ENCODE measurements at places on chromosomes 4 and X. TPM values are rescaled to one million over a fixed set of nuclear protein-coding genes. Genes with fewer than 3 reads are reported as not detected.

PNMA6F gene
- total RNA-seq: not detected

FRYL gene
- 79.8 TPM for total RNA-seq

CLNK gene
- not detected for total RNA-seq

ADAD1 gene
- total RNA-seq: not detected

EDA2R gene
- total RNA-seq: 1.9 TPM

CT83 gene
- total RNA-seq: not detected

DKC1 gene
- 63.7 TPM for total RNA-seq

ADH4 gene
- total RNA-seq: not detected

MAOB gene
- not detected for total RNA-seq

RPS6KA6 gene
- total RNA-seq: 0.69 TPM

GABRA4 gene
- total RNA-seq: not detected

AFP gene
- total RNA-seq: not detected

GUF1 gene
- 19.9 TPM for total RNA-seq

- DNase-seq: no peak
Observed at GRCh38 chr4:148055844-148056243, 324.0 kb downstream of the ARHGAP10 start.

GRCh38 chr4:151766691-151767090, 5.9 kb upstream of the GATB start:
- no peak for DNase-seq

- no peak for DNase-seq
Observed at GRCh38 chr4:120290553-120290952, 223.9 kb upstream of the MAD2L1 start.

DNA sequence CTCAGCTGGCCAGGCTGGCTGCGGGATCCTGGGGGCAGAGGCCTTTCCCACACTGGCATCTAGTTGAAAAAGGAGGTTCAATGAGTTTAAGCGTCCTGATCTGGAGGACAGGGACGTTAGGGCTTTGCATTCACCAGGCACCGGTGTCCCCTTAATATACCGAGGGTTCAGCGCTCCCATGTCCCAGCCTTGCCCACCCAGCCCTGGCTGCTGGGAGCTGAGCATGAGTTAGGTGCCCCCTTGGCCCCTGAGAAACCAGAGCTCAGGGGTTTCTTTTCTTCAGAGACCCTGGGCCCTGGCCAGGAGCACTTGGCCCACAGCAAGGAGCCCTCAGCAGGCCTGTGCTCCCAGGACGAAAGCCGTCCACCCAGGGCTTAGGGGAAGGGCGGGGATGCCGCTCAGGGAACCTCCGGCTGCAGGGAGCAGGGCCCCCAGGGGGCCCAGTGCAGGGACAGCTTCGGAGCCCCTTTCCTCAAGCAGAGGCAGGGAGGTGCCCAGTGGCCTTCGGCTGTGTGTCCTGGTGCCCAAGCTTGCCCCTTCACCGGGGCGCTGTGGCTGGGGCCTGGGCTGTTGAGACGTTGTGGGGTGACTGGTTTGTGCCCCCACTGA, 20.9 kb upstream of the DUSP9 start:
- no peak for DNase-seq

DNA sequence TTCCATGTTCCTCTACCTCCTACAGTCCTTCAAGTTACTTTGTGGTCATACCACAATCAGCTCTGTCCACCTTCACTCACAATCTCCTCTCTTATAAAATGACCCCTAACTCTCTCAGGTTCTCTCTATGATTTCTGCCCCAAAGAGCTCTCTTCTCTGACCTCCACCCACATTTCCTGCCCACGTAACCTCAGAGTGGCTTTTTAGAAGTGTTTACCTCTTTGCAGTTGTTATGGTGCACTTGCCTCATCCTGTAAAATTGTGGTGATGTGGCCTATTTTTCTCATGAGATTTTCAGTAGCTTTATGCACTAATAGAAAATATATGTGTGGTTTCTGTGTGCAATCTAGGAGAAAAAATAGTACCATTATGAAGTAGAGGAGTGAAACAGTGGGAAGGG, 215.8 kb downstream of the PACRGL start:
- no peak for DNase-seq

- DNase-seq: no peak
Observed at GRCh38 chr4:92060333-92060732, 243.4 kb upstream of the GRID2 start.

GRCh38 chr4:107432451-107432850, 287.6 kb downstream of the PAPSS1 start:
- DNase-seq: no peak

DNA sequence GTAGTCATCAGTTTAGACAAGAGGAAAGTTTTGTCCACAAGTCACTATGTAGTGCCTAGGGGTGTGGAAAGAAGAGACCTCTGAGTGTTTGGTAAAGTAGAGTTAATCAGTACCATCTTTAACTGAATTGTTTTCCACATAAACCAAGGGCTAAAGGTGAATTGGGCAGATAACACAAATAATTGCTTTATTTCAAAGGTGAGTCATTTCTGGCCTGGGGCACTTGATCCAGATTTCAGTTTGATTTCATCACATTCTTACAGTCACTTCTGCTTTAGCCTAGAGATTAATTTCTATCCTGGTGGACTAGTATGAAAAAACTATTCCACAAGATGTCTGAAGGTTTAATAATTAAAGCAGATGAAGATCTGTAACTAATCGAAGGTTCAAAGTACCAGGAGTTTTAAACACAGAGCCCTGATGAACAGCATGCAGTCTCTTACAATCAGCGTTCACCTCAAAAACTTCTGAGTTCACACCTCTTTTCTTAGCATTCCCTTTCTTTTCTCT, 74.5 kb upstream of the BOD1L1 start:
- no peak for DNase-seq

GRCh38 chr4:7067126-7067451, 775 bp downstream of the GRPEL1 start:
- no peak for DNase-seq

DNA sequence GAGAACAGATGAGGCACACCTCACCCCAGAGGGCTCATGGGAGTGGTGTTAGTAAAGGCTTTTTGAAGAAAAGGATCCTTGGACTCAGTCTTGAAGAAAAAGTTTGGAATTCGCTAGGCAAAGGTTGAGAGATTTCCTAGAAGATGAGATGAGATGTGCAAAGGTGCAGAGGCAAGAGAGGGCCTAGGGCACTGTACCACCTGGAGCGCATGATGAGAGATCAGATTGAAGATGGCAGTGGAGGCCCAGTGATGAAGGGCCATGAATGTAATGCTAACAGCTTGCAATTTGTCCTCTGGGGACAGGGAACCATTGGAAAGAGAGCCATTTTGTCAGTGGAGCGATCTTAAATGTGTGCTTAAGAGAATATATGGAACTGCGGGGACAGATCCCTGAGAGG, 45.0 kb downstream of the PGRMC2 start:
- no peak for DNase-seq

DNA sequence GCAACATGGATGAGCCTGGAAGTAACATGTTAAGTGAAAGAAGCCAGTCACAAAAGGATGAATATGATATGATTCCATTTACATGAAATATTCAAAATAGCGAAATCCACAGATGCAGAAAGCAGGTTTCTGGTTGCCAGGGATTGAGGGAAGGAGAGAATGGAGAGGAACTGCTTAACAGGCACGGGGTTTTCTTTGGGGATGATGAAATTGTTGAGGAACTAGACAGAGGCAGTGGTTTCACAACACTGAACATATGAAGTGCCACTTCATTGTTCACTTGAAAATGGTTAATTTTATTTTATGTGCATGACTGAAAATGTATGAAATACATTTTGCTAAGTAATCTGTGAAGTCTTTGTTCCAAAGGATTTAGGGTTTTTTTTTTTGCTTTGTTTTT, 182.5 kb upstream of the TBL1X start:
- DNase-seq: no peak

DNA sequence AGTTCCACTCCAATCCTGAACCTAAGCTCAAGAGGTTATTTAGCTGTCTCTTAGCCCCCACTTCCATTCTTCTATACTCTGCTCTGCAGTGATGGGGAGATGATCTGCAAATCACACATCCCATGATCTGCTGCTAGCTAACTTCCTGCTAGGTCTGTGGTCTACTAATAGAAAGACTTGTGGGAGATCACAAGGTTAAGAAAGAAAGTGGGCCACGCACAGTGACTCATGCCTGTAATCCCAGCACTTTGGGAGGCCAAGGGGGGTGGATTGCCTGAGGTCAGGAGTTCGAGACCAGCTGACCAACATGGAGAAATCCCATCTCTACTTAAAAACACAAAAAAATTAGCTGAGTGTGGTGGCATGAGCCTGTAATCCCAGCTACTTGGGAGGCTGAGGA, 471.1 kb upstream of the NWD2 start:
- DNase-seq: no peak

DNA sequence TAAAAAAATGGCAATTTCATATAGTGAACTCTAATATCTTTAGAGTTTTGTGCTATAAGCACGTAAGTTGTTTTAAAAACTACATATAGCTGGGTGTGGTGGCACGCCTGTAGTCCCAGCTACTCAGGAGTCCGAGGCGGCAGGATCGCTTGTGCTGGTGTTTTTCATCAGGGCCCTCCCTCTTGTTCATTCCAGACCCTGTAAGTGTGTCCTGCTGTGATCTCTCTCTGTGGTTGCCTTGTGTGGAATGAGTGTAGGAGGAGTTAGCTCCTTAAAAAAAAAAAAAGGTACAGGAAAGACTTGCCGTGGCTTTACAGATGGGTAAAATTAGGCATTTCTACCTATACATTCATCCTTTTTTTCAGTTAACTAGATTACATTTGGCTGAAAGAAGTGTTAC, 35.4 kb downstream of the RBBP7 start:
- no peak for DNase-seq

- no peak for DNase-seq
Observed at GRCh38 chrX:121761845-121762244, 714.4 kb downstream of the GLUD2 start.

GRCh38 chr4:26887143-26887542, 26.5 kb downstream of the STIM2 start:
- DNase-seq: no peak

GRCh38 chrX:34404386-34405070, 252.6 kb downstream of the TMEM47 start:
- DNase-seq: no peak

DNA sequence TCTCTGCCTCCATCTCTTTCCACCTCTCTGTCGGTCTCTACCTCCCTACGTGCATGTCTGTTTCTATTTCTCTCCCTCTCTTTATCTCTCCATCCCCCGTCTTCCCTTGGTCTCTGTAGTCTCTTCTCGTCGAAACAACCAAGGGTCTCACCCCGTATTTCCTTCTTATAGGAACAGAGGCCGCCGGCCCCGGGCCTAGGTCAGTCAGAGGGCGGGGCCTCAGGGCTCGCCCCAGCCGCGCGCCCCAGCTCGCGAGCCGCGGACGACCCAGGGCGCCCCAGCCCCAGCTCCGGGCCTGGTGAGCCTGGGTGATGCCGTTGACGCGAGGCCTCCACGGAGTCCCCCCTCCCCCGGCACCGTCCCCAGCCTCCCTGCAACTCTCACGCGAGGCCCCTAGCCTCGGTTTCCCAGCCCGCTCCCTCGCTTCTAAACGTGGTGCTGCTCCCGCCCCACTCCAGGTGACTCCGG, 6.6 kb downstream of the TIMM17B start:
- DNase-seq: no peak

GRCh38 chr4:82423245-82424054, 6.8 kb downstream of the HNRNPDL start:
- DNase-seq: no peak

GRCh38 chr4:147599769-147600168, 17.4 kb upstream of the TMEM184C start:
- no peak for DNase-seq

- no peak for DNase-seq
Observed at GRCh38 chrX:70386235-70386634, 36.9 kb upstream of the GDPD2 start.

GRCh38 chrX:84240848-84241565, 53.0 kb upstream of the RPS6KA6 start:
- DNase-seq: no peak

GRCh38 chr4:91488946-91489345, 814.8 kb upstream of the GRID2 start:
- no peak for DNase-seq

- DNase-seq: no peak
Observed at GRCh38 chr4:164550989-164551712, 202.8 kb upstream of the SMIM31 start.

DNA sequence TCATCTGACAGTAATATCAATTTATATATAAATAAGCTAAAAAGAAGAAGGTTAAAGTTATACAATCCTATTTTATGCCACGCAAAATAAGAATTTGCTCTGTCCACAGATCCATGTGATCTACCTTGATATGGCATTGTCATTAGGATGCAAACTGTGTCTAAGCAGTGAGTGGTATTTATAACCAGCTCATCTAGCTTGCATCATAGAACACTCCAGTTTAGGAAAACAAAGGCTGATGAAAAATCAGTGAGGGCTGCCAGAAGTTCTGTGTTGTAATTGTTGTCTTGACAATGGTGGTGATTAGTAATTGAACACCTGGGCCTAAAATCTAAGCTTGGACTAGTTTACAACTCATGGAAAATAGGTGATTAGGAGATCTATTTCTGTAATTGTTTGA, 111.0 kb downstream of the CPE start:
- peak; percentile 61 for DNase-seq

- no peak for DNase-seq
Observed at GRCh38 chr4:16669036-16669435, 229.4 kb downstream of the LDB2 start.

DNA sequence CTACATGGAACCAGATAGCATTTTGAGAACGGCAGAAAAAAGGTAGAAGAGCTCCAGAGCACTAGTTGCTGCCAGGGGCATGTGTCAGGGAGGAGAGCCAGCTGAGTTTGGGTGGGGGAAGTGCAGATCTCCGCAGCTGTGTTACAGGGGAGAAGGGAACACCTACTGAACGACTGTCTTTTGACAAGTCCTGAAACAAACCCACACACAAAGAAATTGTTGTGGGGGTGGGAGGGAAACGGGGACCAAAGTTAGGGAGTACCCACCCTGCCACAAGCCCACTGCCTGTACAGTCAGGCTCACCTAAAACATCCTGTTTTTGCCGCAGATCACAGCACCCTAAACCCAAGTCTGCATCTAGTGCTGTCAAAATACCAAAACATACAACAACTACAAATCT, 55.5 kb downstream of the LEF1 start:
- DNase-seq: no peak

DNA sequence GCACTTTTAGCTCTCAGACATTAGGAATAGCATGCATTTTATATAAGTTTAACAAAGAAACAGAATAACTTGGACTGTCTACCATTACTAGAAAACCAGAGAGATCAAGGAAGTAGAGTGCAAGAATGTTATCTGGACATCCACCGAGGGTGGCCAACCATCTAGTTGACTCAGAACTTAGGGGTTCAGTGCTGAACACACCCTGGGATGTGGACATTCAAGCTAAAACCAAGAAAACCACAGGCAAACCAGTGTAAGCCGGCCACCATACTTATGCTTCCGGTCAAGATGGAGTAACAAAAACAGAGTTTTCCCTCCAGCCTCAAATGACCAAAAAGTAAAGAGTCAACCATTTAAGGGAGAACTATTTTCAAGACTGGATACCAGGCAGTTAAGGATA, 181.4 kb upstream of the MXRA5 start:
- DNase-seq: no peak

DNA sequence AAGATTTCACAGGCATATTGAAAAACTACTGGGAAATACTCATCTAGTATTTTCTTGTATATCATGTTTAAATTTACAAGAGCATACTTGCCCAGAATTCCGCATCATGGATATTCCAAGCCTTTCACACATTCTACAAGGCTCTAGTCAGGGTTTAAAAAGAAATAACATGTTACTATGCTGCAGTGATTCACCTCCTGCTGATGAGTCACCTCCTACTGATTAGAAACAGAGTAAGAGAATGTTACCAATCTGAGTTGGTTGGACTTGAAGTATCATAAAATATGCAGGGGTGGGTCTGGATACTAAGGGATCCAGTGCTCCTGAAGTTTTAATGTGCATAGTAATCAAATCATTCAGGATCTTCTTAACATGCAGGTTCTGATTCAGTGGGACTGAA, 192.0 kb upstream of the ANK2 start:
- DNase-seq: peak; percentile 24

Data from endothelial cell of umbilical vein (primary cell).